PC-3 (cell line): ENCODE measurements at places on chromosomes 6 and 20. TPM values are rescaled to one million over a fixed set of nuclear protein-coding genes. Genes with fewer than 3 reads are reported as not detected.

ACTR5 gene
- 16.1 and 18.3 TPM in 2 replicates for total RNA-seq

GUCA1A gene
- not detected in 2 replicates for total RNA-seq

CSTF1 gene
- total RNA-seq, result 48.9 and 60.2 TPM in 2 replicates

ACSS2 gene
- 78.9 and 125 TPM in 2 replicates for total RNA-seq

SSTR4 gene
- not detected in 2 replicates for total RNA-seq

FAM50B gene
- 8.3 and 10.2 TPM in 2 replicates for total RNA-seq

LINC00237 gene
- not detected in 2 replicates for total RNA-seq

KCNK16 gene
- total RNA-seq, result not detected in 2 replicates

SYCP2 gene
- total RNA-seq, result 0.86 and 1.8 TPM in 2 replicates

TFAP2D gene
- total RNA-seq, result not detected in 2 replicates

SDHAF4 gene
- total RNA-seq, result 1.5 and 6.2 TPM in 2 replicates

PROCR gene
- total RNA-seq, result 45.4 and 55.7 TPM in 2 replicates

EYA4 gene
- total RNA-seq, result 10.0 and 11.6 TPM in 2 replicates

CLDN20 gene
- not detected in 2 replicates for total RNA-seq

RIPPLY2 gene
- not detected in 2 replicates for total RNA-seq

BIRC7 gene
- not detected in 2 replicates for total RNA-seq

HUS1B gene
- total RNA-seq, result 3.1 and 4.2 TPM in 2 replicates

HLA-DRB5 gene
- total RNA-seq, result not detected in 2 replicates

NSFL1C gene
- 170 and 217 TPM in 2 replicates for total RNA-seq

TBXT gene
- total RNA-seq, result not detected in 2 replicates

RBPJL gene
- total RNA-seq, result not detected in 2 replicates

MOXD1 gene
- 5.0 and 9.9 TPM in 2 replicates for total RNA-seq

OR2H1 gene
- not detected in 2 replicates for total RNA-seq

SERAC1 gene
- 3.9 and 5.0 TPM in 2 replicates for total RNA-seq

MYCT1 gene
- 0.55 TPM in 1 of 2 replicates, not detected in the other for total RNA-seq

TLDC2 gene
- not detected in 2 replicates for total RNA-seq

TRIM15 gene
- total RNA-seq, result not detected in 2 replicates

SLC26A8 gene
- total RNA-seq, result not detected in 2 replicates

SLC22A2 gene
- not detected in 2 replicates for total RNA-seq

PRL gene
- total RNA-seq, result not detected in 2 replicates

GLP1R gene
- not detected in 2 replicates for total RNA-seq

TSPYL1 gene
- 35.1 and 38.8 TPM in 2 replicates for total RNA-seq

SLPI gene
- total RNA-seq, result 186 and 207 TPM in 2 replicates

FNDC11 gene
- 0.40 and 1.8 TPM in 2 replicates for total RNA-seq

GDAP1L1 gene
- total RNA-seq, result not detected in 2 replicates

MRPL14 gene
- 164 and 192 TPM in 2 replicates for total RNA-seq

MEI4 gene
- total RNA-seq, result not detected in 2 replicates

PKIG gene
- 47.5 and 49.2 TPM in 2 replicates for total RNA-seq

C20orf96 gene
- 3.4 and 5.0 TPM in 2 replicates for total RNA-seq

SLC17A9 gene
- not detected in 2 replicates for total RNA-seq

KCNG1 gene
- 61.5 and 74.1 TPM in 2 replicates for total RNA-seq

ADGRF1 gene
- total RNA-seq, result 82.6 and 104 TPM in 2 replicates

TCP11 gene
- total RNA-seq, result 1.3 and 1.7 TPM in 2 replicates

AAR2 gene
- 39.4 and 41.1 TPM in 2 replicates for total RNA-seq

C6orf132 gene
- 66.0 and 86.3 TPM in 2 replicates for total RNA-seq

RGS17 gene
- total RNA-seq, result 0.40 and 1.4 TPM in 2 replicates

SNAP25 gene
- not detected in 2 replicates for total RNA-seq

ADAM33 gene
- total RNA-seq, result 0.11 TPM in 1 of 2 replicates, not detected in the other

RIPOR3 gene
- 0.04 TPM in 1 of 2 replicates, not detected in the other for total RNA-seq

CFAP61 gene
- not detected in 2 replicates for total RNA-seq

HLA-DOB gene
- 0.29 and 0.63 TPM in 2 replicates for total RNA-seq

ZC3H12D gene
- not detected in 2 replicates for total RNA-seq

UBE2C gene
- 251 and 304 TPM in 2 replicates for total RNA-seq

F13A1 gene
- not detected in 2 replicates for total RNA-seq

MICB gene
- total RNA-seq, result 25.6 and 32.9 TPM in 2 replicates

OR12D3 gene
- total RNA-seq, result not detected in 2 replicates

SGK1 gene
- total RNA-seq, result 91.6 and 95.2 TPM in 2 replicates
